ENCODE measurements at places on chromosomes 4 and X.
A peak's percentile ranks its signal among the peaks of the same experiment; 100 is the strongest.

- no peak for DNase-seq
Measured at GRCh38 chr4:126238013-126238412, 923.3 kb downstream of the FAT4 start.

- no peak for DNase-seq
Measured at GRCh38 chr4:6924361-6924779, 14.7 kb downstream of the TBC1D14 start.

DNA sequence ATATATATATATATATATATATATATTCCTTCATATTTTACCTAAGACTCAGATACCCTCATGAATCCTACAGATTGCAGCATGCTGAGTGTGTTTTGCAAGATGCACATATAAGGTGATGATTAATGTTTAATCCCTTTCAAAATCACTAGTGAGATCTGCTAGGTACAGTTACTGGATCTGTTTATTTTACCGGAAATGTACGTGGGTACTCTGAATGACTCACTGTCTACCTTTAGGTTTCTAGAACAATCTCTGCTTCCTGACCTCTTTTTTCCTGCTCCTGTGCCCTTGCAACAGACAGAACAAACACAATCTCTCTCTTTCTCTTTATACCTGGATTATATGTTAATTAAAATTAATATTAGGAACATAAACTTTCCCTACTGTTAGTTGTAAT lies 379.6 kb downstream of the FAM133A start:
- DNase-seq = no peak

DNA sequence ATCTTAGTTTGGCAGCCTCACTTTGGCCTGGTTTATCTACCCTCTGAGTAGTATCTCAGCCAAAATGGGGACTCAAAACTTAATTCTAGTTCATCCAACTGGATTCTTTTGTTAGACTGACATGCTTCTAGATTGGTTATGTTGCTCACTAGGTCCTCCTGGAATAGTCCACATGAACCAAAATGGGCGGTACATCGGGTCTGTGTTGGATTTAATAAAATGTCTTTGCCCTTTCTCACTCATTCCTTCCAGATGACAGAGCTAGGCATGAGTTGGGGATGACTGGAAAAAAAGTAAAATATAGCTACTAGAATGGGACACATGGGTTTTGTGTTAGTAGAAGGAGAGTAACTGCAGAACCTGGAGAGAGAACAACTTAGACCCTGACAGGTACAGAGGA lies 247.9 kb downstream of the CCSER1 start:
- DNase-seq = no peak

GRCh38 chrX:100995469-100995868 lies 26.0 kb downstream of the ARL13A start:
- peak; percentile 7 for DNase-seq

- no peak for DNase-seq
Measured at GRCh38 chr4:86401826-86402225, 42.0 kb upstream of the MAPK10 start.

- no peak for DNase-seq
Measured at GRCh38 chr4:168667376-168667775, 170.5 kb downstream of the PALLD start.

DNA sequence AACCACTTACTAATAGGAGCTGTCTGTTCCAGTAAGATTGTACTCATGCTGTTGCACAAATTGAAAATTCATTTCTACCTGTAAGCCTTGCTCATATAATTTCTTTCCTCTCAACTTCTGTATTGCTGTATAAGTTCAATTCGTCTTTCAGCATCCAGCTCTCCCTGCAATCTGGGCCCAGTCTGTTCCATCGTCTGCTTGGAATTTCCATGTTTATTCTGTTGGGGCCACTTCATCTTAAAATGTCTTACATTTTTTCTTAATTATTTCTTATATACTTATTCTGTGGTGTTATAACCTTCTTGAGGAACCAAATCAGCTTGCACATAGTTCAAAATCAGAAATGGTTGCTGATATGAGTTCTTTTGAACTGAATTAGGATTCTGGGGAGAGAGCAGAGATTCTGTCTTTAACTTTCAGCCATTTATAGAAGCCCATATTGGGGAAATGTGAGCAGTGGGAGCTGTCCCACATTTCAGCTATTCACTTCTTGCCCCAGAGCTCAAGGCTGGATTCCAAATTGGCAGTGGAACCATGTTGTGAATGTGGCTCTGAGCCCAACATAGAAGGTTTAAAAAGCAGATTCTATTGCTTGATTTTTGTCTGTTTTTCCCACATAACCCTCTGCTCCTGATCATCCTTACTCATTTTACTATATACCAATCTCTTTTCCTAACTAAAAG lies 291.9 kb downstream of the BMPR1B start:
- no peak for DNase-seq

- DNase-seq = no peak
Measured at GRCh38 chr4:47814618-47815295, 23.1 kb downstream of the CORIN start.

- DNase-seq = no peak
Measured at GRCh38 chr4:107278791-107279483, 242.8 kb upstream of the DKK2 start.

- no peak for DNase-seq
Measured at GRCh38 chr4:3783693-3784306, 17.6 kb downstream of the ADRA2C start.

- DNase-seq = no peak
Measured at GRCh38 chr4:79317711-79318110, 8.2 kb downstream of the NAA11 start.

DNA sequence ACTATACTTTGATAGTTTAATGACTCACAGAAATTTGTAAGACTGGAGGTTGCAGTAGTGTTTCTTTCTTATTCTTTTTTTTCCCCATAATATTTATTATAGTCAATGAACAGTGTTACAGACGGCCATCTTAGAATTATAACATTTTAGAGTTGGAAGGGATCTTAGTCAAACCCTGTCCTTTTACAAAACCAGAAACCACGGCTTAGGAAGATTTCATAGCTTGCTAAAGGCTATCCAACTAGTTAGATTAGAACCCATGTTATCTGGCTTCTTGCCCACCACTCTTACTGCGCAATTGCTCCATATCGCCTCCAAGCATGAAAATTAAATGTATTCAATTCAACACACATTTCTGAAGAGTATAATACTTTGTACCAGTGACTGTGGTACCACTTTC lies 1.1 kb downstream of the XIAP start:
- DNase-seq = no peak

DNA sequence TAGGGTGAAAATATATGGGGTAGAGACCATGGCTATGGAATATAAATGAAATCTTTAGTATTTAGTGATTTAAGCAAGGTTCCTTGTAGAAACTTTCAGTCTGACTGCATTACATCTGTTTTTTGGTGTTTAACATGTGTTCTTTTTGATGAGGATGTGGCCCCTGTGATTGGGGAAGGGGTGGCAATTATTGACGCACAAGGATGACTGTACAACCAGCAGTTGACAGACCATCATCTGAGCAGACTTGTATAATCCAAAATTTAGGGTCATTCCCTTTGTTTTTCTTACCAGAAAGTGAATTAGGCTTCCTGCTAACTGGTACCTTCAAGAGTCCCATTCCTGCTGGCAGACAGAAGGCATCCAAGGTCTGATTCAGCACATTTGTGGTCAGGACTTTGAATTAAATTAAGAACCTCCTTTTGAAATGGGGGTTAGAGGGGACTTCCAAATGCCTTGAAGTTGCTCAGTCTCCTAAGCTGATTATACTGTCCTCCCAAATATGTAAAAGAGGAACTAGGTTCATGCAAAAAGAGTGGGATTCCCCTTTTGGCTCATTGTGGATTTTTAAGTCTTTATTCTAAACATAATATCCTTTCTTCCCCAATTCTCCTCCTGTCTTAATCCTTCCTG lies 112.4 kb upstream of the CXCL13 start:
- no peak for DNase-seq

GRCh38 chrX:153649915-153650782 lies 3.1 kb downstream of the DUSP9 start:
- peak; percentile 10 for DNase-seq

DNA sequence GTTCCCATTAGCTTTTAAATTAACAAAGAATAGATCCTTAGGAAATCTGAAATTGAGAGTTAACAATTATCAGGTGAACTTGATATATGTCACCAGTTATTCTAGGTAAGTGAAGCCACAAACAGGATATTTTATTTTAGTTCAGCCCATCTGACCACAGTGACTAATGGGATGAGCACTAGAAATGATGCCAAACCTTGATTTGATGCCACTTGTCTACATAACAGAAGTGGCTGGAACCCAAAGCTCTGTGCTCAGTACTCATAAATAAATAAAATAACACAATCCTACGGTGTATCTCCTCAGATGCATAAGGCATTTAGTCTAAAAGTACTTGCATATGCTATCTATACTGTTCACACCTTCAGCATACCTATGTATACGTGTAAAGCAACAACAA lies 12.2 kb downstream of the SLITRK4 start:
- DNase-seq = no peak

DNA sequence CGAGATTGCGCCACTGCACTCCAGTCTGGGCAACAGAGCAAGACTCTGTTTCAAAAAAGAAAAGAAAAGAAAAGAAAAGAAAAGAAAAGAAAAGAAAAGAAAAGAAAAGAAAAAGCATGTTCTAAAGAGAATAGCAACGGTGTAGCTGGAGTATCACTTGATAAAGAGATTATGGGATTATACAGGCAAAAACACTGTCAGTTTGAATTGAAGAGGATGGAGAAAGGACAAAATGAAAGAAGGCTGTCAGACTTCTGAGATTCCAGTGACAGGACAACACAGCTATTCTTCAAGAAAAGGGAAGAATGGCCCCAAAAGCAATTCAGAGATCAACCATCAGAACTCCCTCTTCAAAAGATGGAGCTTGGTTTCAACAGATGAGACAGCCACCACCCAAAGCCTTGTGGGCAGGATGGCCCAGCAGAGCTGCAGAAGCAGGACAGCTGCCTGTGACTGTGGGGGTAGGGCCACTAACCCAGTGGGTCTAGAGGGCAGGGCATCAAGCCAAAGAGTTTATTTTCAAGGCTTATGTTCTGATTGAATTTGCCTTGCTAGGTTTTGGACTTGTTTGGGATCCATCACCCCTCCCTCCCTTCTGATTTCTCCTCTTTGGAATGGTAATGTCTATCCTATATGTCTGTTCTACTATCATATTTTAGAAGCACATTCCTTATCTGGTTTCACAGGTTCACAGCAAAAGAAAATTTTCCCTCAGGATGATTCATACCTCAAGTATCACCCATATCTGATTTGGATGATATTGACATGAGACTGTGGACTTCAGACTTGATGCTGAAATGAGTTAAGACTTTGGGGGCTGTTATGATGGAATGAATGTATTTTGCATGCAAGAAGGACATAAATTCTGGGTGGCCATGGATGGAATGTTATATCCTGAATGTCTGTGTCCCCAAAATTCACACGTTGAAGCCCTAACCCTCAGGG lies 17.5 kb downstream of the RFC1 start:
- no peak for DNase-seq

- DNase-seq = no peak
Measured at GRCh38 chr4:78552389-78553042, 946 bp downstream of the ANXA3 start.

DNA sequence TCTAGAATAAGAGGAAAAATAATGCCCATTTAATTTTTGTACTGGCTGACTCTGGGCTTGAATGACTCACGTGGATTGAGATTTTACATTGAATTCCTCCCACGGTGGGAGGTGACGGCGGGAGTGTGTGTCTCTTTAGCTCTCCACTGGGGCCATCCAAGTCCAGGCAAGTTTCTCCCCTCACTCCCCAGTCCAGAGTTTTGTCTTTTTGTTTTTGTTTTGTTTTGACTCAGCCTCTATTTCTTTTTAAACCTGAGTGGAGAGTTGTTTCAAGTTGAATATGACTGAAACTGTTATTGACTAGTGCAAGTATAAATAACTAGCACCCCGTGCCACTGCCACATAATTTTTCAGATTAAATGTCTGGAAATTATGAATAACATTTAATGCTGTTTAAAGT lies 13.6 kb downstream of the CHST7 start:
- DNase-seq = no peak

- DNase-seq = no peak
Measured at GRCh38 chr4:137427411-137427810, 104.9 kb downstream of the PCDH18 start.

DNA sequence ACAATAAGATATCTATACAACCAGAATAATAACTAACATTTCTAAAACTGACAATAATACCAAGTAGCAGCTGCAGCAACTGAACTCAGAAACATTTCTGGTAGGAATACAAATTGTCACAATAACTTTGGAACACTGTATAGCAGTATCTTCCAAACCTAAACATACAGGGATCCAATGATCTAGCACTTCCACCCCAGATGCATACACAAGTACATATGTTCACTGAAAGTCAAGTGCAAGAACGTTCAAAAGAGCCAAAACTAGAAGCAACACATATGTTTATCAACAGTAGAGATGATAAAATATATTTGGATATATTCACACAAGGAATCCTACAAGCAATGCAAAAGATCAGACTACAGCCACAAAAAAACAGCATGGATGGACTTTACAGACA lies 46.2 kb downstream of the MAPK10 start:
- DNase-seq = no peak

DNA sequence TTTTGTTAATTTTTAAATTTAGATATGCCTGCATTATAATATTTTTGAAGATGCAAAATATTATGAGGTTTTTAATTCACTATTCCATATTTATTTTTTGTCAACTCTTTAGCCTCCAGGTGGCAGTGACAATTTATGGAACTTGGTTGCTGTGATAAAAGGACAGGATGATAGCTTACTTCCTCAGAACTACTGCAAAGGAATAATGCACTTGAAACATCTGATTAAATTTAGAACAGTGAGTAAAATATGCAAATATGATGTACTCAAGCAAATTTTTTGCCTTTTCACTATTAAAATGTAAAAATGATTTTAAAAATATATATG lies 45.1 kb downstream of the SPATA4 start:
- peak; percentile 2 for DNase-seq

GRCh38 chrX:16930392-16930791 lies 16.1 kb upstream of the REPS2 start:
- no peak for DNase-seq

DNA sequence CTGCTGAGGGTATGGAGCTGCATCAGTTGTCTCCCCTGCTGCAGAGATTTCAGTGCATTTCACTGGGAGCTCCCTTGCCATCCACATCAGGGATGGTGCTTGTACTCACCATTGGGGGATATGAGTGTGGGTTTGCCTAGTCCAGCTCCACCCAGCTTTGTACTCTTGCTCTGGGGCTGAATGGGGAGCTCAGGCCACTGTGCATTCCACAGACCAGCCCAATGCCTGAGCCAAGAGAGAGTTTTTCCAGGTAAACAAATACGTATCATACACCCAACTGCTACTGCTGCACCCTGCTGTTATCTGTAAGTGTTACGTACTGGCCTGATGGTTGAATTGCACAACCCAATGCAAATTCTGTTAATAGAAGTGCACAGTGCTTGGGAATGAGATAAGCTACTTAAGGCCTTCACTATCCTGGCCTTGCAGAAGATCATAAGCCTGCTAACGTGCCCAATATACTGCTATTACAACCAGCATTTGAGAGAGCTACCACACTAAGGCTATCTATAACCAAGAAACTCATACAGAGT lies 205.0 kb upstream of the DMD start:
- no peak for DNase-seq

GRCh38 chr4:69881173-69881773 lies 21.3 kb upstream of the SULT1E1 start:
- DNase-seq = peak; percentile 15
